ENCODE measurements at places on chromosomes 1 and 21.

GRCh38 chr1:241638099-241638682 is 2.0 kb downstream of the CHML start:
- DNase-seq = no peak

DNA sequence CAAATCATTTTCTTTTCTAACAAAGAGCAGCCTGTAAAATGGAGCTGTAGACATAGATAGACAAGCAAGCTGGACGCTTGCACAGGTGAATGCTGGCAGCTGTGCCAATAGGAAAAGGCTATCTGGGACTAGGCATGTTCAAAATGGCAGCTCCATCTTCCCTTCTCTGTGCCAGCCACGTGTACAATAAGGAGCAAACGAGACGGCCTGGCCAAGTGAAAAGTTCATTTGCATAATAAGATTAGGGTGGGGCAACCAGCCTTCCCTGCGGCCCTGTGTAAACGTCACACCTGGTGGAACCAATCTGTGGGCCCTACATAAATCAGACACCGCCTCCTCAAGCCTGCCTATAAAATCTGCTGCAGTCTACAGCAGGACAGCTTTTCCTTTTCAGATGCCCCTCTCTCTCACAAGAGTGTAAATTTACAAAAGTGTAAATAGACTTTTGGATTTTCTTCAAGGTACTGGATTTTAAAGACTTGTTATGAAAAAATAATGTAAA is 16.6 kb upstream of the EDEM3 start:
- no peak for DNase-seq

GRCh38 chr1:1964811-1965210 is 38.8 kb downstream of the CFAP74 start:
- DNase-seq = no peak

GRCh38 chr1:111747282-111747734 is 8.1 kb upstream of the INKA2 start:
- peak; percentile 85 for DNase-seq

GRCh38 chr1:227782226-227782625 is 33.2 kb upstream of the PRSS38 start:
- no peak for DNase-seq

- peak; percentile 14 for DNase-seq
Measured at GRCh38 chr1:197725044-197725443, 50.2 kb downstream of the DENND1B start.

DNA sequence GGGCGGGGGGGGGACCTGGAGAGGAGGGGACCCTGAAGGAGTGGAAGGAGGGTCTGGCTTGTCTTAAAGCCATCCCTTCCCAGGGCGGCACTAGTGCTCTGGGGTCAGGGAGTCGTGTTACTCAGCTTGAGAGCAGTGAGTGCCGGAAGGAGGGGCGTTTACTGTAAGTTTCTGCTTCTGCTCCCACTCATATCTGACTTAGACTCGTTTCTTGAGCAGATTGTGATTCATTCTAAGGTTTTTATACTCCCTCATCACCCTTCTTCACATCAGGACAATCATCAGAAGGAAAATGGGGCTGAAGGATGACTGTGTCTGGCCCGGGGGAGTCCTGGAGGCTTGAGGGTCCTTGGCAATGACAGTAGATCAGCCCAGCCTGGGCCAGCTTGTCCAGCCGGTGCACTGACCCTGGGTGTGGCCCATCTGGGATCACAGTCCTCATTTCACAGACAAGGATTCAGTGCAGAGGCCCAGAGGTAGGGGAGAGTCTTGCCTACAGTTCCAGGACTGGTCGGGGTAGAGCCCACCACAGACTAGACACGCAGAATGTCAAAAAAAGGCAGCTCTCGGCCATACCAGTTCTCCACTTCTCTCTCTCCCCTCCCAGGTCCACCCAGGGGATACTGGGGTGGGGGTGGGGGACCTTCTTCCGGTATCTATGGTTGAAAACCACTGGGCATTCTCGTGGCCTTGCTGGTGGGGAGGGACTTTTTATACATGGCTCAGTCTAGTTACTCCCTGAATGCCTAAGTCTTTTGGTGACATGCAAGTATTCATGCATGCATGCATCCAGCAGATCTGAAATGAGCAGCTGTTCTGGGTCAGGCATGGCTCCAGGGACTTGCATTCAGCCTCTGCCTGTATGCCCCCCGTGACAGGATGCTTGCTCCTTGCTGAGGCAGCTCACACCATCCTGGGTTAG is 5.1 kb downstream of the TNFRSF8 start:
- no peak for DNase-seq

- DNase-seq = no peak
Measured at GRCh38 chr1:99811075-99811474, 39.1 kb upstream of the AGL start.

GRCh38 chr1:177848577-177848976 is 121.3 kb downstream of the SEC16B start:
- no peak for DNase-seq

DNA sequence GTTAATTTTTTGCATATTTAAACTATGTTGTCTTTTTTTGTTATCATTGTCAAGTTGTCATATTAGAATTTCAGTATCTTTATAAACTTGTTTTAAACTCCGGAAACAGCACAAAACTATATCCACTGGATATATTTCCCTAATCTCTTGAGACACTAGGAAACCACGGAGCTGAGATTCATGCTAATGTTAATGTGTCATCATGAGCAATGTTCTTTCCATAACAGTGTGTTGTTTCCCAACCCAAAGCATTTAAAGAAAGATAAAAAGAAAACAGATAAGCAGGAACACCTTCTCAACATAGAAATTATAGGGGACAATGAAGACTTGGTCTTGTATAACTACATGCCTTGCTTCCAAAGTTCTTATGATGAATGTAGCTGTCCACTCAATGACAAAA is 626.2 kb upstream of the TMPRSS15 start:
- DNase-seq = no peak
